Fibroblast of skin of left quadriceps (primary cell): ENCODE measurements at places on chromosomes 11 and 22.
A peak's percentile ranks its signal among the peaks of the same experiment; 100 is the strongest.

DNA sequence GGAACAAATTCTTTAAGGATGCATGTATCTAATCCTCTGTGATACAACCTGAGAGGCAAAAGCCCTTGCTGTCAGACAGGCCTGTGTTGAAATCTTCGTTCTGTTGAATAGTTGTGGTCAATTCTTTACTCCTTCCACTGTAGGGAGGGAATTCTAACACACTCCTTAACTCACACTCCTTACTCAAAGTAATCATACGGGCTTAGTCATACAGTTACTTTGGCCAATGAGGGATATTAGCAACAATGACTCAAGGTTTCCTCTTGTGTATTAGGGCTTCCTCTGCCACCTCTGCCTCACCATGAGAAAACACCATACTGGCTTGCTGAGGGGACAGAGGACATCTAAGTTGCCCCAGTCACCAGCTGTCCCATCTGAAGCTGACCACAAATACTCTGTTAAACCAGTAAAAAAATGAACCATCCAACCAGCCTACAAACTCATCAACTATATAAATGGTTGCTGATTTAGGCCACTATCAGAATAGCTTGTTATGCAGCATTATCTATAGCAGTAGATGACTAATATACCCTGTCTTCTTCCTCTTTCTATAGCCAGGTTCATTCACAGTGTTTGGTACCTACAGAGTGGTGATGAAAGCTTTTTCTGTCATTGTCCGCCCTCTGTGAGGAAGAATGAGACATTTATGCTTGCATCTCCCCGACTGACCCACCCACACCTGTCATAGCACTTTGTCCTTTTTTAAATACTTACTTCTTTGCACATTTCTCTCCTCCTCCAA, 322.8 kb upstream of the SYN3 start:
- peak; percentile 84 for DNase-seq

GRCh38 chr11:128095466-128095981, 491.8 kb downstream of the ETS1 start:
- peak; percentile 21 for DNase-seq

DNA sequence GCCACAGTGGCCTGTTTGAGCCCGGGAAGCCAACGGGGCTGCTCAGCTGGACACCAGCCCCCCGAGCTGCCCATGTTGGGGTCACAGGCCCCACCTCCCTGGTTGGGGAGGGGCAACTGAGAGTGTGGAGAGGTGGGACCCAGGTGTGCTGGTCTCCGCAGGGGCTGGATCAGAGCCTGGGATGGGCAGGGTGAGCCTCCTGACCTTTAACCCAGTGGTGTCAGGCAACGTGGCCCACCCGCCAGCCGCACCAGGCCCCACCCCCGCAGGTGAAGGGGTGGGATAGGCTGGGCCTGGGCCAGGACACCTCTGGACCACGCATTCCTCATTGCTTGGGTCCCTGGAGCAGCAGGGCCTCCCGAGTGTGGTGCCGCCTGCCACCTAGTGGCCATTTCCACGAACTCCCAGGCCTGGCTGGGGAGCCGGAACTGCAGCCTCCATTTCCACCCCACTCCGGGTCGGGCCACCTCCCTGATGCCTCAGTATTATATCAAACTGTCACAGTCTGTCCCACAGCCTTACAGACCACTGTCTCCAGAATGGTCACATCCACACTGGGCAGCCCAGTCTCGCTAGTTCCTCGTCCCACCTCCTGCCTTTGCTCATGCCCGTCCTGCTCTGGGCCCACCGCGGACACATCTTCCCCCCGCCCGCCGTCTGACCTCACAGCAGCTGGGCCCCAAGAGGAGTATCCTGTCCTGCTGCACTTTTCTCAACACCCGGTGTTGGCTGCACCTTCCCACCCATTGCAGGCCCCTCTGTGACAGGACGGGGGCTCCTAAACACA, 13.3 kb upstream of the PPP6R3 start:
- peak; percentile 34 for DNase-seq

DNA sequence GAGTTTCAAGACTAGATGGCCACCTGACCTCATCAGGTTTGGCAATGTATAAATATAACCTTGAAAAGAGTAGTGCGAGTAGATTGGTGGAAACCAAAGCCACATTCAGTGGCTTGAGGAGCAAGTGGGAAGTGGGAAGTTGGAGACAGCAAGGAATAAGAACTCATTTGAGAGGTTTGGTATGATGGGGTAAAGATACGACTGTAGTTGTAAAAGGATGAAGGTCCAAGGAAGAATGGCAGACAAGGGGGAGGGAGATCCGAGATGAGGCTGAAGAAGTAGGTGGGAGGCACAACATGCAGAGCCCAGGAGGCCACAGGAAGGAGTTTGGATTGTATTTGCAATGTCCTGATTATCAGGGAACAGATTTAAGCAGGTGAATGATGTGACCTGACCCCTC, 20.8 kb downstream of the RASSF10 start:
- no peak for DNase-seq

- DNase-seq, result no peak
Measured at GRCh38 chr11:30478923-30479322, 107.2 kb downstream of the MPPED2 start.
